Large intestine (tissue), 12 donors: ENCODE measurements at places on chromosomes 7 and 10. TPM values are rescaled to one million over a fixed set of nuclear protein-coding genes. Genes with fewer than 3 reads are reported as not detected.

BUD31 gene
- 72.8 TPM for polyA plus RNA-seq

PPP1R9A gene
- polyA plus RNA-seq = 16.7 TPM

GRCh38 chr7:71509381-71509780 lies 377.4 kb downstream of the GALNT17 start:
- DNase-seq = no peak

ZNF425 gene
- 4.3 TPM for polyA plus RNA-seq

- no peak for DNase-seq
Measured at GRCh38 chr7:27590416-27590815, 72.3 kb downstream of the HIBADH start.

DNA sequence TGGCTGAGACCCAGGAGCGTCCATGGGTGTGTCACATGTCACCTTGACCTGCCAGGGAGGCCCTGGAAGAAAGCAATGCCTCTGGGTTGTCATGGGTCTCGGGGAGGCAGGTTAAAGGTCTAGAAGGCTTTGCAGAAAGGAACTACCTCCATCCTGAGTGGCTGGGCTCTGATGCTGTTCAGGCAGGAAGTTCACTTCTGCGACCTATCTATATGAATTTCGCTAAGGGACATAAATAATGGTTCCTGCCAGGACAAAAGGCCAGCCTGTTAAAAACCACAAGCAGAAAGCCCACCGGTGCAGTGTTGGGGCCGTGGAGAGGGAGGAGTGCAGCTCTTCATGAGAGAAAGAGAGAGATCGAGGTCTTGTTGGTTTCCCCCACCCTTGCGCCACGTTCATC lies 182.9 kb downstream of the PTPN20 start:
- no peak for DNase-seq

DNA sequence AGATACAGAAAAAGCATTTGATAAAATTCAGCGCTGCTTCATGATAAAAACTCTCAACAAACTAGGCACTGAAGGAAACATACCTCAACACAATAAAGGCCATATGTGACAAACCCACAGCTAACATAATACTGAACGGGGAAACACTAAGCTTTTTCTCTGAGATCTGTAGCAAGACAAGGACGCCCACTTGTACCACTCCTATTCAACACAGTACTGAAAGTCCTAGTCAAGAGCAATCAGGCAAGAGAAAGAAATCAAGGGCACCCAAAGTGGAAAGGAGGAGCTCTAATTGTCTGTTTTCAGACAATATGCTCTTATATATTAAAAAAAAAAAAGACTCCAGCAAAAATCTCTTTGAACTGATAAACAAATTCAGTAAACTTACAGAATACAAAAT lies 13.3 kb downstream of the DIP2C start:
- no peak for DNase-seq

VENTX gene
- 0.22 TPM for polyA plus RNA-seq

GRCh38 chr7:194252-195009 lies 2.1 kb downstream of the FAM20C start:
- DNase-seq = peak; percentile 69

- no peak for DNase-seq
Measured at GRCh38 chr10:80878330-80878729, 340.6 kb downstream of the SH2D4B start.

DNA sequence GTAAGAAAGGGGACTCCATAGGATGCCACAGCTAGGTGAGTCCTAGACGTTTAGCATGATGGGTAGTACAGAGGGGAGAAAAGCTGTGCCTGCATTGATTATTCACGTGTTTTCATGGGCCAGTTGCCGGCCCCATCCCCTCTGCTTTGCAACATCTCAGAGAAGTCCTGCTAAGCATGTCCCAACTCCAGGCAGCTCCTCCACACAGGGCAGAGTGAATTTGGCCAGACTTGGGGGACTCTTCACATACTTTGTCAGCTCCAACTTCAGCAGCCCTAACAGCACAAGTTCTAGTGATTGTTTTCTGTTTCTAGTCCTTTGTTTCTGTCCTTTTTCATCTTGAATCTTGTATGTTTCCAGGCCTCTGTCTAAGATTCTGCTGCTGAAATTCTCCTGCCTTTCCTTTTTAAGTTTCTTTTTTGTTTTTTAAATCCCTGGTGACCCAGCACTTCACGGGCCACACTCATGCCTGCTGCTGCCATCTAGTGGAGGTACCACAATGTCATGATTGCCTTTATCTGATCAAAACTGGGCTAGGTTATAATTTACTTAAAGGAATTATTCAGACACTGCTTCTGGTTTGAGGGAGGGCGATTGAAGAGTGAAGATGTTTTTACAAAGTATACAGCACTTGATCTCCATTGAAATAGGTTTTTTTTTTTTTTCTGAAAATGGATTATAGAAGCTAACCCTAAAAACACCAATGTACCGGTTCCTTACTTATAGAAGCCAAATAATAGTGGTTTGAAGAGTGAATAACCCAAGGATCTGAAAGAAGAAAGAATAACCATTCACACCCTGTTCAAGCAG lies 276.9 kb downstream of the CSTF2T start:
- DNase-seq = peak; percentile 53

DNA sequence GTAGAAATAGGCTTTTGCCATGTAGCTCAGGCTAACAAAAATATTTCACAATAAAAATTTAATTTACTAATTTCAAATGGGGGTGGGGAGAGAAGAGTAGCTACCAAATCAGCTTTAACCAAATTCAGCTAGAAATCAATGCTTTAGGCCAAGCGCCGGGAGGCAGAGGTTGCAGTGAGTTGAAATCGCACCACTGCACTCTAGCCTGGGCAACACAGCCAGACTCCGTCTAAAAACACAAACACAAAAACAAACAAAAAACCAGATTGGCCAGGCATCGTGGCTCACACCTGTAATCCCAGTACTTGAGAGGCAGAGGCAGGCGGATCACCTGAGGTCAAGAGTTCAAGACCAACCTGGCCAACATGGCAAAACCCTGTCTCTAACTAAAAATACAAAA lies 9.4 kb downstream of the UBE2H start:
- DNase-seq = no peak

DNA sequence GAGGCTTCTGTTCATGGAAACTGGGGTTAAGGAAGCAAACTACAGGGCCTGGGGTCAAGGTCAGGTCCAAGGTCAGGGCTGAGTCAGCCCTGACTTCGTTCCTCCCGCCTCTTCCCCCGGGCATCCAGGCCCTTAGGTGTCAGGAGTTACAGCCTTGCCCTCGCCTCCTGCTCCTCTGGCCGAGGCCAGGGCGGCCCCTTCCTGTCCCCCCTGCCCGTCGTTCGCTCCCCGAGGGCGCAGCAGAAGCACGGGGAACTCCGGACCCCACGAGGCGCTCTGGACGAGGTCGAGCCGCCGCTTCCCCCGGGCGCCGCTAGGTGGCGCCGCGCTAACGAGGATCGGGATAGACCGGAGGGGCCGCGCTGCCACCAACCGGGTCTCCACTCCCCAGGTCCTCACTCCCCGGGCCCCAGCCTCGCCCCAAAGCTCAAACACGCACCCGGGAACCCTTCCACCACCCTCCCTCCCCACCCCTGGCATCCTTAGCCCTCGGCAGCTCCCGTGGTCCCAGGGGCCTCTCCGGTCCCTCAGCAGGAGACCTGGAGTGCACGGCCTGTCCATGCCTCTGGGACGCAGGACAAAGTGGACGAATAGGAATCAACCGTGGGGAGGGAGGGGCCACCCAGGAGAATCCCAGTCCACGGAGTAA lies 59.2 kb upstream of the MYL10 start:
- DNase-seq = peak; percentile 70

- no peak for DNase-seq
Measured at GRCh38 chr10:100835810-100836209, 77.0 kb upstream of the SLF2 start.

GHRHR gene
- not detected for polyA plus RNA-seq

DNA sequence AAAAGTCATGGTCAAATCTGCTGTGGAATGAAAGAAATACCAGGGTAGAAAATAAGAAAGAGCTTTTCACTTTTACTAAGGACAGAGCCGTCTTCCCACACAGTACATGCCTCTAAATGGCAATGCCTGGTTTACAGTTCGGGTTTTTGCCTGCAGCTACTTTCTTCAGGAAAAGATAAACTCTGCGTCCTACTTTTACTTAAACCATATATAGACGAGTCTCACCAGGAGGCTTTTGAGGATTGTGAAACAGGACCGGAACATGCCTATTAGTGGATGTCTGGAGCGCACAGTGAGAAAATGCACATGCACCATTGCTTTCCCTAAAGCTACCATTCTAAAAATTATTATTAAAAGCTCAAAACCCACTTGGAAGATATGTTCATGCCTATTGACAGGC lies 70.5 kb downstream of the KLF6 start:
- DNase-seq = no peak

- no peak for DNase-seq
Measured at GRCh38 chr7:100744605-100745004, 11.2 kb downstream of the ZAN start.

DNA sequence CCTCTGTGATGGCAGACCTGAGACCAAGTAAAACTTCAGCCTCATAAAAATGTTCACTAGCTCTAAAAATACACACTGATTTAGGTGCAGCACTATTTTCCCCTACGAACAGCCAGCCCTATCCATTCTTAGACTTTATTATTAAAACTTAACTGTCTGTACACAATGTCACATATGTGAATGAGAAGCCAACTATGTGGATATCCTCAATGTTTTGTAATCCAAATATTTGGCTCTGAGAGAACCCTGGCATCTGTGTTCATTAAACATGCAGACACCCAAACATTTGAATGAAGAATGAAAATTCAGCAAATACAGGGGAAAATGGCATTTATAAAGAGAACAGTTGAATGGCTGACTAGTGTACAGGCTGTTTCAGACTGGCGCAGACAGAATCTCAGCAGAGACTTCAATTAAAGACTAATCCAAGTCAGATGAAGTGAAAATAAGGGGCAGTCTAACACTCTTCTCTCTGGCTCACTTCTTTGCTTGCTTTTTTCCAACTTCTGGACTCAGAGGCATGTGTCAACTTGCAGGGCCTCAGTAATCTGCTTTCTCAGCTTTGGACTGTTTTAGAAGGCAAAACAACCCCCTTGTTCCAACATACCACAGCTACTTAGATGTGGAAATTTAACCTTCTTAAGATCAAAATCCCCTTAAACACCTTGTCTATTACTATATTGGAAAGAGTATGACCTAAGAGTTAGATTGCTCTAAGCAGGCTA lies 47.4 kb upstream of the FAM180A start:
- DNase-seq = no peak

DNA sequence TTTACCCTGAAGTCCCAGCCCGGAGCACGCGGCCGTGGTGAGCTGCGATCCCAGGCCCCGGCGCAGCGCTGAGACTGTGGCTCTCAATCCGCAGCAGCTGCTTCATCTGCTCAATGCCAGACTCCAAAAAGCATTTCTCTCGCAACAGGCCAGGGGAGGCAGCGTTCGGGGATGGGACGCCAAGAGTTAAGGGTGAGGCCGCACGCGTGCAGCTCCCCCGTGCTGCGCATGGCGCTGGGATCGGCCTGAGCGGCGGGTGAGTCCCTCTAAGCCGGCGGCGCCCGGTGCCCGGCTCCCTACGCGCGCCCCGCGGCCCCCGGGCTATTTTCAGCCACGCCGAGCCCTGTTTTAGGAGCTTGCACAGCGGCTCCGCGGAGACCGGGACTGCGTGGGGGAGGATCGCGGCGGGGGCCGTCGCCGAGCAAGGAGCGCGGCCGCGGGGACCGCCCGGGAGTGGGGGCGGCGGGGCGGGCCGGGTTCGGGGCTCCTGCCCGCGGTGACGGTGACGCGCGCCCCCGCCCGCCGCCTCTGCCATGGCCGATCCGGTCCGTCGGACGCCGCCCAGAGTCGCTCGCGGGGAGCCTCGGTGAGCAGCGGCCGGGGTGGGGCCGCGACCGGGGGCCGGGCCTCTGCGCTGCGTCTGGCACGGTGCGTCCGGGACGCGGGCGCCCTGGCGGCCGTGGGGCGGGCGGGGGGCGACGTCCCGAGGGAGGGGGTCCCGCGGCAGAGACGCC lies 29.4 kb upstream of the JAKMIP3 start:
- peak; percentile 11 for DNase-seq

DNA sequence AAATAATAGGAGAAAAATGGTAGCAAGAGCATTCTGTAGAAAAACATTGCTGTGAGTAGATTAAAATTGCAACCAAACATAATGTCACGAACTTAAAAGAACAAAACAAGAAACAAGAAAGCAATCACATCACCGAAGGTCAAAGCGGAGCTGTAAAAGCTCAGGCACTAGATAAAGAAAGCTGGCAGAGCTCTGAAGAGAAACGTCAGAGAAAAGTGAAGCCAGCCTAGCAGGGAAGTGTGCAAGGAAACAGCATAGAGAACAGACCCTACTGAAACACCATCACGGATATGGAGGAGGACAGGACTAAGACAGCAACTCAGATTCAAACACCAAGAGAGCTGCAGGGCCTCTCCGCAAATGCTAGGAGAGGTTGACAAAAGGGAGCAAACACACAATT lies 22.5 kb upstream of the DDC start:
- no peak for DNase-seq

DNA sequence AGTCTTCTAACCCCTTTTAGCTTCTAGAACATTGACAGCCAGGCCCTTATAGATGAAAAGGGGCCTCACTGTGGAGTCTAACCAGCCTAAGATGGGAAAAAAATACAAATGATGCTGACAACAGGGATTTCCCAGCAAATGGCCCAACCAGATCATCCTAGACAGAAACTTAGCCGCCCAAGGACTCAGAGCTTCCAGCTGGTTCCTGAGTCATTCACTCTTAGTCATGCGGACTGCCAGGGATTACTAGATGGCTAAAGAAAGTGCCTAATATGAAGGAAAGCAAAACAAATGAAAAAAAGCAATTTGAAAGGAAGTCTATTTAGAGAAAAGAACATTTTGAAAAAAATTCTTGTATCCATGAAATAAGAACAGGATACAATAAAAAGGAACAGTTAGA lies 23.7 kb downstream of the TSPAN14 start:
- DNase-seq = no peak

XPNPEP1 gene
- polyA plus RNA-seq = 152 TPM

- DNase-seq = no peak
Measured at GRCh38 chr10:6017781-6018354, 40.5 kb upstream of the IL15RA start.

DNA sequence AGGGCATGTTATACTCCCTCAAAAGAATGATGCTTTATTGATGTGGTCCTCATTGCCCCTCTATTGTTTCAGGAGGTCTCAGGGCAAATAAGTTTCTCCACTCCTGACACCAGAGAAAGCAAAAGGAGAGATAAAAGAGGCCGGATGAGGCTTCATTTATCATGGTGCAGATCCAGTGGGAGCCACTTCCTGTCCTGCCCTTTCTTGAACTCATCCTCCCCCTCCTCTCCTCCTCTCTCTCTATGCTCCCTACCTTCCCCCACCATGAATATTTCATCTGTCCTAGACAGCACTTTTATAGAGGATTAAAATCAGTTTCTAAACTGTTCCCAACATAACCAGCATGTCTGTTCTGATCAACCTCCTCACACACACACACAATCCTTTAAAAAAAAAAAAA lies 172.2 kb upstream of the KMT2E start:
- no peak for DNase-seq
